CD4-positive, alpha-beta memory T cell (primary cell): ENCODE measurements at places on chromosomes 2 and 18. TPM values are rescaled to one million over a fixed set of nuclear protein-coding genes. Genes with fewer than 3 reads are reported as not detected.

GATA6 gene
- not detected for polyA plus RNA-seq

PCBP1 gene
- polyA plus RNA-seq: 153 TPM

DNA sequence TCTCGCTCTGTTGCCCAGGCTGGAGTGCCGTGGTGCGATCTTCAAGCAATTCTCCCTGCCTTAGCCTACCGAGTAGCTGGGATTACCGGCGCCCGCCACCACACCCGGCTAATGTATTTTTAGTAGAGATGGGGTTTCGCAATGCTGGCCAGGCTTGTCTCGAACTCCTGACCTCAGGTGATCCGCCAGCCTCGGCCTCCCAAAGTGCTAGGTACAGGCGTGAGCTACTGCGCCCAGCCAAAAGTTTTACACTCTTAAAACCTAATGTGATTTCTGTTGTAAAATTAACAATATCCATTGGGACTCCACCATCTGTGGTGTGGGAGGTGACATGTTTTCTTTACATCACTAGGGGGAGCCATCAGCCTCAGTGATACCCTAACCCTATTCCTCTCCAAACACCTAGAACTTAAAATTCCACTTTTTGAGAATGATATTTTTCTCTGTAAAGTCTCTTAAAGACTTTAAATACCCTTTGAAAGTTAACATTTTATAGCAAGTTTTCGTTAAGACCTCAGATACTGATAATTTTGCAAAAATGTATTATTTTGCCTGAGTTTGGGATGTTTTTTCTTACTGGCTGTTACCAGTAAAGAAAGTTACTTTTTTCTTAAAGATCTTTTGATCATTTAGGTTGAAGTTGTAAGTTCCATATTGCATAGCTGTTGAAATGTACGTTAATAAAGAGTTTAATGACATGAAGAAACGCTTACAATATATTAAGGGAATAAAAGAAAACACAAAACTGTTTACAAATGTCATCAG, 11.6 kb upstream of the EIF2AK2 start:
- DNase-seq: peak; percentile 39

DNA sequence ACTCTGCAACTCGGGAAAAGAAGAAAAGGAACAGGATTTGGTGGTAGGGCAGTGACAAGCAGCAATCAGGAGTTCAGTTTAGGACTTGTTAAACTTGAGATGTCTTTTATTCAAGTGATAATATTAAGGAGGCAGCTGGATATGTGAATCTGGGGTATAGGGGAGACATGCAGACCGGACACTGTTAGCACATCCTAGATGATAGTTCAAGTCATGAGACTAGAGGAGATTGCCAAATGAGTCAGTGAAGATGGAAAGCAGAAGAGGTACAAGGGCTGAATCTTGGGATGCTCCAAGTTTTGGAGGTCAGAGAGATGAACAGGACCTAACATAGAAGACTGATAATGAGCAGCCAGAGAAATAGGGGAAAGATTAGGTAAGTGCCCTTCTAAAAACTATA, 69.5 kb upstream of the PSME4 start:
- DNase-seq: no peak

GALNT13 gene
- polyA plus RNA-seq: not detected

NPC1 gene
- 14.0 TPM for polyA plus RNA-seq

PLA2R1 gene
- not detected for polyA plus RNA-seq

DNA sequence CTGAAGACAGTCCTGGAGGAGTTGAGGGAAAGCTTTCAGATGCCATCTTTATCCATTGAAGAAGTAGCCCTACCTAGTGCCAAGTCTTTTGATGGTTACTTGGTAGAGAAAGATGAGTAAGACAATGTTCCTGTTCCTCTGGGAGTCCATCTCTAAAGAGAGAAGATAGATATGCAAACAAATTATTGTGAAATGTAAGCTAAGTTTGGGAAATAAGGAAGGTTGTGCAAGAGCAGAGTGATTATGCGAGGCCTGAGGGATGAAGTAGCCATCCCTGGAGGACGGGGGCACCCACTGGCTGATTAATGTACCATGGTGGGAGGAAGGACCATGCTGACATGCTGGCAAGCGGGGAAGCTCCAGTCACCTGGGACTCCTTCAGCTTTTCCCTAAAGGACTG, 994 bp upstream of the DTNA start:
- DNase-seq: no peak

LBX2 gene
- polyA plus RNA-seq: 0.23 TPM

DNA sequence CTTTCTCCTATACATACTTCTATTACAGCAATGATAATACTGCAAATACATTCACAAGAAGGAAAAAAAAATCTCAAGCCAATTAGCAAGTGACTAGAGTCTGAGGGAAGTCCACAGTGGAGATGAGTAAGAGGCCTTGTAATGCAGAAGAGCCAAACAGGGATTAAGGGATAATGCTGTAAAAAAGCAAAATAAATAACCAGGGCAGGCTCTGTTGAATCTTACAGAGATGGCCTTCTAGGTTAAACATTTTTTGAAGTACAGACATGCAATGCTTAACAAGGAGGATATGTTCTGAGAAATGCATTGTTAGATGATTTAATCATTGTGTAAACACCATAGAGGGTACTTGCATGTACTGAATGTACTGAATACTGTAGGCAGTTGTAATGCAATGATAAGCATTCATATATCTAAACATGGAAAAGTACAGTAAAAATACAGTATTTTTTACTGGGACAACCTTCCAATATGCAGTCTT, 122.1 kb upstream of the RMDN2 start:
- no peak for DNase-seq

VAMP5 gene
- 109 TPM for polyA plus RNA-seq

GRCh38 chr2:150994076-150994475, 267.6 kb downstream of the RBM43 start:
- DNase-seq: no peak

GRCh38 chr2:189254268-189254883, 74.8 kb upstream of the COL5A2 start:
- no peak for DNase-seq

CHRNG gene
- polyA plus RNA-seq: not detected

TDRD15 gene
- polyA plus RNA-seq: 0.03 TPM

INPP5D gene
- 125 TPM for polyA plus RNA-seq

DNA sequence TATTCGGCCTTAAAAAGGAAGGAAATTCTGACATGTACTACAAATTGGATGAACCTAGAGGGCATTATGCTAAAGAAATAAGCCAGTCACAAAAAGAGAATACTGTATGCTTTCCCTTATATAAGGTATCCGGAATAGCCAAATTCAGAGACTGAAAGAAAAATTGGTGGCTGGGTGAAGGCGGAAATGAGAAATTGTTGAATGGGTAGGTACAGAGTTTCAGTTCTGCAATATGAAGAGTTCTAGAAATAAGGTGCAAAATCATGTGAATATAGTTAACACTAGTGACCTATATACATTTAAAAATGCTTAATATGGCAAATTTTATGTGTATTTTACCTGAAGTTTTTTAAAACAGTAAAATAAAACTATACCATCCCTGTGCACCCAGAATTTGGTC, 43.1 kb downstream of the RMP24 start:
- DNase-seq: no peak

DNA sequence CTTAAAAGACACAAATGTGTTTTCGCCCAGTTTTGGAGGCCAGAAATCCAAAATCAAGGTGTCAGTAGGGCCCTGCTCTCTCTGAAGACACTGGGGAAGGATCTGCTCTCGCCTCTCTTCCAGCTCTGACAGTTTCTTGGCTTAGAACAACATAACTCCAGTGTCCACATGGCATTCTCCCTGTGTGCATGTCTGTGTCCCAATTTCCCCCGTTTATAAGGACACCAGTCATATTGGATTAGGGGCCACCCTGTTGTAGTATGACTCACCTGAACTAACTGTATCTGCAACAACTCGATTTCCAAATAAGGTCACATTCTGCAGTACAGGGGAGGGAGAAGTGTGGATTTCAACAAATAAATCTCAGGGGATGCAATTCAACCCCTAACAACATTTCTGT, 263.2 kb downstream of the SS18 start:
- DNase-seq: no peak

GRCh38 chr2:136281281-136282114, 163.5 kb upstream of the CXCR4 start:
- DNase-seq: peak; percentile 70

DNA sequence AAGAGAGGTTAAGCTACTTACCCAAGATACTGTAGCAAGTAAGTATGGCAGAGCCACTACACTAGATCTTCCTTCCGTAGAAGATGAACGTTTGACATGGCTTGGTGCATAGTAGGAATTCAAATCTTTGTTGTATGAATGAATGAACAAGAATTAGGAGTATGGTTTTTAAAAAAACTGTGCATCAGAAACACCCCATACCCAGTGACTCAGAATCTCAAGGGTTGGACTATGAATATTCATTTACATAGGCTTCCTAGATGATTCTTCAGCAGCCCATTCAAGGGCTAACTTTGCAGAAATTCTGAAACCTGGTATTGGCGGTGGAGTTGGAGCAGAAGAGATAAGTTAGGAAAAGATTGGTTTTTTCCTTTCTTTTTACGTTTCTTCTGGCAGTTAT, 5.4 kb downstream of the ACTR3 start:
- no peak for DNase-seq

GRCh38 chr18:7206217-7206616, 24.7 kb upstream of the LRRC30 start:
- DNase-seq: no peak

DNA sequence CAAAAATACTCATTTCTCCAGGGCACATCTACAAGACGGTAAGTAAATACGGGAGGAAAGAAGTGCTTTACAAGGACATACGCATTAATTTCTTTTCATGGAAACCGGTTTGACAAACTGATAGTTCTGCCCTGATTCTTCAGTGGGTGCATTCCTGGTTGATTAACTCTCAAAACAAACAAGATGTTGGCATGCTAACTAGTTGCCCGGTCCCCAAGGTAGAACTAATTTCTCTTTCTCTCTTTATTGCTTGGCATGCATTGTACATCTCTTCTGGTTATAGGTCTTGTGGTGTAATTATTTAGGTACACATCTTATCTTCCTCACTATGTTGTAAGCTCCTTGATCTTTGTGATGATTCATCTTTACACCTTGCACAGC, 46.9 kb upstream of the SPATS2L start:
- no peak for DNase-seq

DSG4 gene
- polyA plus RNA-seq: not detected

DNA sequence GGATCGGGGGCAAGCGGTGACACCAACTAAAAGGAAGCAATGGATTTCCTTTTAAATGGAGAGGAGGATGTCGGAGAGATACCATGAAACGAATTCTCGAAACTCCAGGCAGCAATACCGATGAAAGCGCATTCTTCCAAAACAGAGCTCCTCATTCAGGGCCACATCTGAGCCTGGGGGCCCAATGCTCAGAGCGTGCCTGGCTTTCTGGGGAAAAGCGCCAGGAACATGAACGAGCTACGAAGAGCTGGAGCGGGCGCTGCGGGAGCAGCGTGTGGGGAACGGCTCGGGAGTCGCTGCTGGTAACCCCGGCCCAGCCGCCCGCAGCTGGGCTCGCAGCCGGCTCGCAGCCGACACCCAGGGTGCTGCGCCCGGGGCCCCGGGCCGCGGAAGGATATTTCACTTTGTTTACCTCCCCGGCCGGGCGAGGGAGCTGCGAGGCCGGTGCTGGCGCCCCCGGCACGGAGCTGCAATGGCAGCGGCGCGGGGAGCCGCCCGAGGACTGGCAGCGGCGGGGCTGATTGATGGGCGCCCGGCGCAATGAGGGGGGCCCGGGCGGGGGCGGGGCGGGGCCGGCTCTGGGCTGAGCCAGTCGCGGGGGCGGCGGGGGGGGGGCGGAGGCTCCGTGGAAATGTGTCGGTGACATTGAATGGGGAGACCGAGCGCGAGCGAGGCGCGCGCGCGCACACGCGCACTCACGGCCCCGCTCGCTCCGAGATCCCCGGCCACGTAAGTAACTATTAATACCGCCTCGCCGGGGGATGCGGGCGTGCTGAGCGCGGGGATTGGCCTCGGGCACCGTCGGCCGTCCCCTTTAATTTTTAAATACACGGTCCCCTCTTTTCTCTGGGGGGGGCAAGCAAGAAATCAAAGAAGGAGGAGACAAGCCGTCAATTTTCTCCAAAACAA, at the start of gene TRIB2:
TRIB2 (plus strand) TSS at position 655 of the 909 bp plus-strand sequence. CDS start 1,372 bp downstream, outside the sequence.
- DNase-seq: peak; percentile 92

DNA sequence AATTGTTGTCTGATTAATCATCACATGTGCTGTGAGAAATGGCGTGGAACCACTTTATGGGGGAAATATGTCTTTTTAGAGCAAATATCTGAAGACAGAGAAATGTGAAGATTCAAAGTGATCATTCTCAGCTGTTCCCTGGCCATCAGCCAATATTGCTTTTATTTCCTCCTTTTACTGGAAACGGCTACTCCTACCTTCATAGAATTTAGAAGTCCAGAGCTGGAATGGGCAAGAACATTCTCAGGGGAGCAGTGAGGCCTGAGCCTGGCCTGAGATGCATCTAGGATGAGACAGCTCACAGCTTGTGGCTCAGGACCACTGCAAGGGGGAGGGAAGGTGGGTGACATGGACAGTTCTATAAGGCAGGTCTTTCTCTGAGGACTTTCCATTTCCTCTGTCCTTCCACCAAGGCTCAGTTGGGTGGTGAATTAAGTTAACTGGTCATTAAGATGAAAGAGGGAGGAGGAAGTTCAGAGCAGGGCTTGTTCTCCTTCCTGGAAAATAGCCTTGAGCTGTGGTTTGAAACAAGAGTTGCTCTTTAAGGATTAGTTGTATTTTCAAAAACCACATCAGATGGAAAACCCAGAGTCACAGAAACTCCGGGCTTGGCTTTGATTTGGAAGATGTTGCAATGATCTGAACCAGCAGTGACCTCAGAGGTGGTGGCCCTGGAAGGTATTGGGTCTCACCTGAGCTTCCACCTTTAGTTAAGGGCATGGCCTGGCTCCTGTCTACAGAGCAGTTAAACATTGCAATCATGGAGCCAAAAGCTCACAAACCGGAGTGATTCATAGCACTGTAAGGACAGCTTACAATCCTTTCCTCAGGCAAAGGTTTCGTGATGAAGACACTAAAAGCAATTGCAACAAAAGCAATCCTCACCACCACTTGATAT, 144.3 kb downstream of the VAPA start:
- no peak for DNase-seq

GRCh38 chr2:230172156-230172555, 47.6 kb downstream of the SP110 start:
- no peak for DNase-seq

IKZF2 gene
- 0.14 TPM for polyA plus RNA-seq
